Stimulated activated CD8-positive, alpha-beta memory T cell treated with anti-CD3 and anti-CD28 coated beads, Interleukin-7, amount 100 ng/mL, for 1 hour (primary cell): ENCODE measurements at places on chromosomes 4 and X.

DNA sequence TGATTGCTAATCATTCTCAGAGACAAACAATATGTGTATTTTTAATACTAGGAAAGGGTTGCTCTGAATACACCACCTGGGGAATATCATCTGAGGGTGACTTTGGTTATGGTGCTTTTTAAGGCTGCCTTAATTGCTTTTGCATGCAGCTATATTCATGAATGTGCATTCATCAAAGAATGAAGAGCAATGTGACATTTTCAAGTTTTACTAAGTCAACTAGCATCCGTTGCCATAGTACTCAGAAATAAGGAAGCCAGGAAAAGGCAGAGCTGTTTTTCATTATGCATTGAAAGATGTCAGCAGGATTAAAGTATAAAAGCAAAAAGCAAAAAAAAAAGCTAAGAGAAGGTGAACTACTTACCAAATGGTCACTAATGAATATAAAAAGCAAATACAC lies 67.4 kb upstream of the PCDH18 start:
- no peak for DNase-seq

- no peak for DNase-seq
These were observed 106.6 kb upstream of the PCDH18 start for GRCh38 chr4:137638934-137639333.

DNA sequence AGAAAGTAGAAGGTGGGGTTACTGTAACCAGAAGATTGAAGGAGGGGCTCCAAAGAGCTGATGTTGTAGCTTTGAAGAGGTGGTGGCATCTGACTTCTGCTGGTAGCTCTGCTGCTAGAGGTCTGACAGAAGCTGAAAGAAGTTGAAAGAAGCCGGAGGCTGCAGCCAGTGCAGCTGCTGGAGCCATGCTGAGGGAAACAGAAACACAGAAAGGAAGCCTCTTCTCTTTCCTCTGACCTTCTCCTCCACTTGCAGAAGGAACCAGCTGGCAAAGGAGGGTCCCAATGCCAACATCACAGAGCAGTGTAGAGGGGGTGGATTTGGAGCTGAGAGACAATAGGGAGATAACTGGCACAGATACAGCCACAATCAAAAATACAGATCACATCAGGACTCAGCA lies 89.3 kb upstream of the HHIP start:
- DNase-seq: no peak

GRCh38 chr4:139922406-139923024 lies 231.5 kb downstream of the MAML3 start:
- no peak for DNase-seq
